ENCODE measurements at places on chromosomes 11 and 22. TPM values are rescaled to one million over a fixed set of nuclear protein-coding genes. Genes with fewer than 3 reads are reported as not detected.

GVQW3 gene
- 5.5 TPM for total RNA-seq

HEPHL1 gene
- total RNA-seq = not detected

GRM5 gene
- not detected for total RNA-seq

CHCHD10 gene
- 55.4 TPM for total RNA-seq

SAA2 gene
- total RNA-seq = not detected

PGA4 gene
- not detected for total RNA-seq

MMP3 gene
- total RNA-seq = not detected

- DNase-seq = no peak
Measured at GRCh38 chr22:18970948-18971315, 34.8 kb upstream of the PRODH start.

DNA sequence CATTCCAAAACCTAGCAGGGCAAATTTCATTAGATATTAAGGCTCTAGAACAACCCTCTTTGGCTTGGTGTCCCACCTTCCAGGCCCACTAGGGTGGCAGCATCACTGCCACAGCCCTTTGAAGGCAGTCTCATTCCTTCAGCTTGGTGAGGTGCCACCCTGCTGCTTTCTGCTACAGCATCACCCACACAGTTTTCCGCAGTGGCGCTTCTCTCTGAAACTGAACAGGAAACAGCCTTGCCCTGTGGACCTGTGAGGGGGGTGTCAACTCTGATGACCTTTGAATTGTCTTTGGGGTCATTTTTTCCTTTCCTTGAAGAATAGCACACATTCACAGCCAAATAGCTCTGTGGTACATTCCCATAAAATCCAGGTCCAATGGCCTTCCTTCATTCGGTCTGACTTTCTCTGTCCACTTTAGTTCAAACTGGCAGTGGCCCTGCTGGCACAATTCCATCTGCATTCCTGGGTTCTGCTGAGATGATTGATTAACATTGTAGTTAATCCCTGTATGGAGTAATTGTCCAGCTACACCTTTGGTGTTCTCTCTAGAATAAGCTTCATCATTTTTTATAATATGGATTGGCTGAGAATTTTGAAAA lies 251.9 kb upstream of the FAT3 start:
- DNase-seq = no peak

GRCh38 chr11:126163074-126163700 lies 48.3 kb downstream of the RPUSD4 start:
- no peak for DNase-seq

DNA sequence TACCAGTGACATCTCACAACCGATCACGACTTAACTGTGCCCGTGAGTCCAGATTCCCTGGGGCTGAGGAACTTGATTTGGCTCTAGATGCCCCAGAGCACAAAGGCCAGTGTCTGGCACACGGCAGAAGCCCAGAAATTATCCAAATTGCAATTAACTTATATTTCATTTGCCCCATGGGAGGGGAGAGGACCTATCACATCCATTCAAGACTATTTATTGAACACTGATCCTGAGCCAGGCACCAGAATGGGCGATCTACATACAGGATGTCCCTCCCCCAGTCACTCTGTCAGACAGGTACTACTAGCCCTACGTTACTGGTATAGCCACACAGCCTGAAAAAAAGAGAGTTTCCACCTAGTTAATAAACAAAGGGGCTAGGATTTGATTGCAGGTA lies 5.1 kb downstream of the DNAL4 start:
- DNase-seq = no peak

DNA sequence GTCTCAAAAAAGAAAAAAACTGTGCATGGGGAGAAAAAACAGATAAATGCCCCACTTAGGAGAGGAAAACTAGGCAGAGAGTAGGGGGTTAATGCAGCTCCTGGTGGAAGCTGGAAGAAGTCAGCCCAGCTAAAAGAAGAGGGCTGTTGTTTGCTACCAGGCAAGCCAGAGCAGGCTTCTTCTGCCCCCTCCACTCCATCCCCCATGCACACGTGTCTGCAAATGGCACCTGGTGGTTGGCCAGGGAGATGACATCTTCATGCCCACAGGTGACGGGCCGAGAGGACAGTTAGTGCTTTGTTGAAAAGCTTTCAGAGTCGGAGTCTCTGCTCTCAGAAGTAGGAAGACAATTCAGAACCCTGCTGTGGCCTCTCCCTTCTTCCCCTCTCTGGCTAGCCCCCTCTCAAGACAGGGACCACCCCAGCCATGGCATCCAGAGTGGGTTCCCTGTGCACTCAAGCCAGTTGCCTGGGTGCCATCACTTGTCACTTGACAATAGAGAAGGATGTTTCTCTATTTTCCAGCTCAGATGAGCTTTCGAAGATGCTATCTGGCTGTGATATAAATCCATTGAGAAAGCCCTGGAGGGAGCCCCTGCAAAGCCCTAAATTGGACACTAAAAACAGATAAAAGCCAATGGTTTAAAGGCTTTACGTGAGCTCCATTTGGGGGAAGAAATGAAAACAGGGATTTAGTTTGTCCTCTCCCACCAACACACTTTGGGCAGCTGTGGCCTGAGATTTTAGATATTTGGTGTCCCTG lies 142.0 kb downstream of the TRIM29 start:
- DNase-seq = no peak

DNA sequence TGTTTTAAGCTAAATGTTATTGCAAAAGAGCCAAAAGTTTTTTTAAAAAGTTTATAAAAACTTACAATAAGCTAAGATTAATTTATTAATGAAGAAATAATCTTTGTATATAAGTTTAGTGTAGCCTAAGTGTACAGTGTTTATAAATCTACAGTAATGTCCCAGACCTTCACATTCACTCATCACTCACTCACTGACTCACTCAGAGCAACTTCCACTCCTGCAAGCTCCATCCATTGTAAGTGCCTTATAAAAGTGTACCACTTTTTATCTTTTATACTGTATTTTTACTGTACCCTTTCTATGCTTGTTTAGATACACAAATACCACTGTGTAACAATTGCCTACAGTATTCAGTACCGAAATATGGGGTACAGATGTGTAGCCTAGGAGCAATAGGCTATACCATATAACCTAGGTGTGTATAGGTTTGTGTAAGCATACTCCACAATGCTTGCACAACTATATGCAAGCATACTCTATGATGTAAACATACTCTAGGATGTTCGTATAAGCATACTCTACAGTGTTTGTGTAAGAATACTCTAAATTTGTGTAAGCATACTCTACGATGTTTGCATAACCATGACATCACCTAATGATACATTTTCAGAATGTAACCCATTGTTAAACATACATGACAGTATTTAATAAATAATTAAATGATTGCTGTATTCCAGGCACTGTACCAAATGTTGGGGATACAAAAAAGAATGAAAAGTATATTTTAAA lies 953.0 kb downstream of the KCNA4 start:
- no peak for DNase-seq

GRCh38 chr11:102538932-102539331 lies 8.4 kb upstream of the MMP7 start:
- no peak for DNase-seq

GRCh38 chr11:46947399-46948077 lies 11.0 kb downstream of the CSTPP1 start:
- DNase-seq = no peak

DNA sequence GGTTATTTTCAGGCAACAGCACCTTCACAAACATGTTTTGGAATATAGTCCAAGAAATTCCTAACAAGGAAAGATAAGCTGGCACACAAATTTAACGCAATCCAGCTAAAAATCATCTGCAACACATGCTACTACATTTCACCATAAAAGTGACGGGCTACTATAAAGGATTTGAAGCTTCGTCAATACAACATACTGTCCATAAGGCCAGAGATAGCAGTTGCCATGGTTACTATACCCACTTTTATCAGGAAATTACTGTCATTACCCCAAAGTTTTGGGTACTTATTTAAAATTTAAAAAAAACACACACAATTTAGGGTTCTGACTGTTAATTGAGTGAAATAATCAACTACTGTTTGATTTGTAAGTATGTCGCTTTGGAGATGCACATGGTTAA lies 6.9 kb downstream of the PHF21A start:
- DNase-seq = no peak

DNA sequence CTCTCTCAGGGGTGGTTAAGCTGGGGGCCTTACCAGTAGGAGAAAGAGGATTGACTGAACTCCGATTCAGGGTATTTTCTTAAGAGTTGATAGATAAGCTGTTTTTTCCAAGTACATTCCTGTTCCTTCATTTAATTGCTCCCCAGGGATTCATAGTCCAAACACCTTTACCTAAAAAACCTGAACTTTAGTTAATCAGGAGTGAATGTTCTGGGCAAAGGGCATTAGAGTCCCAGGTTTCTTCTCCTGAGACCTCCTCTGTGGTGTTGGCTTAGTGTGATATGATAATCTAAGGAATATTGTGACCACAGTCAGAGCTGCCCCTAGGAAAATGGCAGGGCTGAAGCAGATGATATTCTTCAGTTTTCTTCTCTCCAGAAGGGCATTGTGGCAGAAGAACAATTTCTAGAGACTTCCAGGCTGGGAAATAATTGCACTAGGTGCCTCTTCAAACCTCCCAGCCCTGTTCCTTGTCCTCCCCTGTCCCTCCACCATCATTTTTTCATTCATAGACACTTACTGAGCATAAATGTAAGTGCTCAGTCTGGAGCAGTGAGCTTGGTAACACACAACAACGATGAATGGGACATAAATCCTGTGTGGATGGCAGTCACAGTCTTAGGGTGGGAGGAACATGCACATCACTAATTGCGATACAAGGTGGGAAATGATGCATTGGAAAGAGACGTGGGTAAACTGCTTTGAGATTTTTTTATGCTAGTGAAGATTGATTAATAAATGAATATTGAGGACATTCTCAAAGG lies 11.5 kb upstream of the GRAMD1B start:
- DNase-seq = no peak

- DNase-seq = no peak
Measured at GRCh38 chr11:11569936-11570491, 51.8 kb downstream of the GALNT18 start.

- no peak for DNase-seq
Measured at GRCh38 chr11:45973601-45974000, 51.1 kb downstream of the LARGE2 start.

Data from activated CD4-positive, alpha-beta T cell treated with anti-CD3 and anti-CD28 coated beads, Interleukin-2, amount 10 ng/mL, durations not matched to agents 7 days and 5 days (primary cell).